ENCODE measurements at places on chromosomes 6 and 20.

DNA sequence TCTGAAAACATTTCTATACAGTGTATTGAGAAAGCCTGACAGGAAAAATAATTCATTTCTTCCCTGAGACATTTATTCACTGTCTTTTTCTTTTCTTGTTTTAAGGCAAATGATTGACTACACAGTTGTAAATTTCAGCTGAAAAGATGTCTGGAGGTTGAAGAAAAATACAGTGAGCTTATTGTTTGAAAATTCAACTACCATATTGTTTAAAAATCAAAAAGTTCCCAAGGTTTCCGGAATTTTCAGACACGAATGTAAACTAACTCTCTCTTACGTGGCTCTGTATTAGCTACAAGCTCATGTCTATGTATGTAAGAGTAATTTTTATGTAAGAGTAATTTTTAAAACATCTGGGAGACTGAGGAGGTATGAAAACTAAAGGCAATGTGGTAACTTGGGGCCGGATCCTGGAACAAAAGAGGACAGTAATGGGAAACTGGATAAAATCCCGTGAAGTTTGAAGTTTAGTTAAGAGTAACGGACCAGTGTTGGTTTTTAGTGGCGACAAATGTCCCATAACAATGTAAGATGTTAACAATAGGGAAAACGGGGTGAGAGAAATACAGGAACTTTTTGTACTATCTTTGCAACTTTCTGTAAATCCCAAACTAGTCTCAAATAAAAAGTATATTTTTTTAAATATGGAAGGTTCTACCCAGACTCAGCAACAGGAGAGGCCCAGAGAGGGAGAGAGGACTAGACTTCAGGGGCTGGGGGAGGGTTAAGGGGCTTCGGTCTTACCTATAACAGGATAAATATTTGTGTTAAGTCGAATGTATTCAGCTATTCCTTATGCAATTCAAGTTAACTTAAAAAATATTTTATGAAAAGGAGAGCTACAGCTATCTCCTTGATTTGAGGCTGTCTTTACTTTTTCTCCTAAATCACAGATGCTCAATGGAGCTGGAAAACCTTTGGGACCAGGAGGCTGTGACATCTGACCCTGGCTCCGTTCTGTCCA, 1.3 kb downstream of the PTGIS start:
- DNase-seq: no peak

GRCh38 chr6:158118886-158119285, 49.2 kb downstream of the SERAC1 start:
- no peak for DNase-seq

DNA sequence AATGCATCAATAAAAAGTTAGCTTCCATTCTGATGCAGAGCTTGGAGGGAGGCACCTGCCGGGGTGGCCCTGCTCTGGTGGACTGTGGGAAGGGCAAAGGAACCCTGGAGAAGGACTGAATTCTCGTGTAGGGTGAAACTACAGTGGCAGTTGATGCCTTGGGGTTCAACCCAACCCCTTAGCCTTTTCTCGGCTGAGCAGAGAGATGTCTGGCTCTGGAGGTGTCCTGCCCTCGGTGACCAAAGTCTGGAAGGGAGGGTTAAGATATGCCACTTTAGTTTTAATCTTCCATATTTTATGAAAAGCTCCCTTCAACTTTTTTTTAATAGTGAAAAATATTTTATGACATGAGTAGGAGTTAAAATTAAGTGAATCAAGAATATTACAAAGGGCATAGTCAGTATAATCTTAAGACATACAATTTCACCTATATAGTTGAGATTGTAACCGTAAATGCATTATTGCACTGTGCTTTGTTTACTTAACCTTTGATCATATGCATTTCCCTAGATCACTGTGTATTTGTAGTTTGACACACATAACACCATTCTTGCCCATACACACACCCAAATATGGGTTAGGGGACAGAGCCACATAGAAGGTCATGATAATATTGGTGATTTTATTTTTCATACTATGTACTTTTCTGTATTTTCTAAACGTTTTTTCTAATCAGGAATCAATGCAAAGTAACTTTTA, 179.6 kb downstream of the MCHR2 start:
- no peak for DNase-seq

- DNase-seq: no peak
Measured at GRCh38 chr20:62389601-62390087, 2.7 kb downstream of the RPS21 start.

DNA sequence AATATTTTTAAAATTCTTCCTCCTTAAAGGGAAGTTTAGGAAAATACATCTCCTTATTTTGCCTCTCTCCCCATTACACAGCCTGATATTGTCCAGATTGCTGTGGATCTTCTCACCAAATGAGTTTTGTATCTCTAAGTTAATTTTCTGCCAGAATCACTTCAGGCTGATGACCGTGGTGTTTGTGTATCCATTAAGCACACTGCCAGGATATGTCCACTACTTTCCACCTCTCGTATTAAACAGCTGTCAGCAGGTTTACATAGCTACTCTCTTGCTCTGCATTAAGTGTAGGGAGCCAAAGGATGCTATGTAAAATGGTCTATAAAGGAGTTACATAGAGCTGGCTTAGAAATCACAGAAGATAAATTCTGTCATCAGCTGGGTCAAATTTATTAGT, 201.1 kb downstream of the ZFAND3 start:
- no peak for DNase-seq

DNA sequence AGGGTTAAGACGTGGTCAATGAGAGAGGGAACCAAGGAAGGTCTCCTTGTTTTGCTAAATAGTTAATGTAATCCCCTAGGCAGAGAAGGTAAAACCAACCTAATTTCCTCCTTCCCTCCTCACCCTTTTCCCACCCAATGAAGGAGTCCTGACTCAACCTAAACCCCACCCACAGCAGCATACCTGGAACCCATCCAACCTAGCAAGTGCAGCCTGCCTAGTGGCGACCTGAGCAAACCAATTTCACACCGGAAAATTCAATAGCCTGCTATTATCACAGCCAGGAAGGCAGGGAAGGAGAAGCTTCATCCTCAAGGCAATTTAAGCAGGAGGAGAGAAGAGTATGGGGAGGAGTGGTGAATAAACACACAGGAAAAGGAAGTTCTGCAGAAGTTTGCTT, 46.9 kb downstream of the OSTM1 start:
- no peak for DNase-seq

GRCh38 chr6:135202836-135203235, 21.7 kb downstream of the MYB start:
- DNase-seq: no peak

DNA sequence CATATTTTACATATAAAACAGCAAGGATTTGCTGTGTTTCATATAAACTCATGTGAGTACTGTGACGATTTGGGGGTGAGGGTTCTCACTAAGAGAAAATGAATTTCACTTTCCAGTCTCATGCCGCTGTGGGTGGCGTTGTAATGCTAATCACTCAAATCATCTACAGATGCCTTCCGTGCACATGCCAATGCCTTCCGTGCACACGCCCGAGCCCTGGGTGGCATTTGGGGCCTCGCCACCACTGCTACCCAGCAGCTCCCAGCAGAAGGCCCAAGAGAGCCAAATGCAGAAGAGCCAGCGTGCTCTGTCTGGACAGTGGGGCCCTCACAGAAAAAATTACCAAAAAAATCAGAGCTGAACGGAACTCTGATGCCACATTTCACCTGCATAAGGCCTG, 53.7 kb downstream of the WDR27 start:
- no peak for DNase-seq

DNA sequence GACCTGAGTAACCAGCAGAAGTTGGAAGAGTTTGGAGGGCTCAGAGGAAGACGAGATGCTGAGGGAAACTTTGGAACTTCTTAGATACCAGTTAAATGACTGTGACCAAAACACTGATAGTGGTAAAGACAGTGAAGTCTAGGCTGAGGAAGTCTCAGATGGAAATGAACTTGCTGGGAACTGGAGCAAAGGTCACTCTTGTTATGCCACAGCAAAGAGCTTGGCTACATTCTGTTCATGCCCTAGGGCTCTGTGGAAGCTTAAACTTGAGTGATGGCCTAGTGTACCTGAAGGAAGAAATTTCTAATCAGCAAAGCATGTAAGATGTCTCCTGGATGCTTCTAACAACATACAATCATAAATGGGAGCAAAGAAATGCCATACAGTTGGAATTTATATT, 24.7 kb downstream of the WDR27 start:
- DNase-seq: no peak

DNA sequence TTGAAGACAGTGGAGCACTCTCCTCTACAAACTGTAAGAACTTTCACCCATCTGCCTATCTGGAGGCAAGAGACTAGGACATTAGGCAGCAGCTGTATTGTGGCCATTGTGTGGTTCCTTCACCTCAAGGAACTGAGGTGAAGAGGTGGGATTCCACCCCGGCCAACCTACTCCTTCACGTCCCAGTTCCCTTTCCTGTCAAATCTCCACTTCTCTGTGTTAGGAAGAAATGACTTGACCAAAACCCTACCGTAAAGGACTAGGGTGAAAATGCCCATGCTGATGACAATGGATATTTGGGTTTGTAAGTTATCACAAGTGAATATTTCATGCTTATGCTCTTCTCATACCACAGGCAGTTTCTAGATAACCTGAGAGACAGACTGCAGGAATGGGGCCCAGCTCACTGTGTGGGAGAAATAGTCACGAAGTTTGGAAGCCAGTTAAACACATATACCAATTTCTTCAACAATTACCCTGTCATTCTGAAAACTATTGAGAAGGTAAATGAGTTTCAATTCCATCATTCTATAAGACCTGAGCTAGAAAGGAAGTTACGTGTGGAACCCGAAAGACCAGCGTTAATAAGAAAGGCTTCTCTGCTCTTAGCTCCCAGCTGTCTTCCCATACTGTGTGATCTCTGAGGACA, 86.6 kb downstream of the ECT2L start:
- peak; percentile 23 for DNase-seq

DNA sequence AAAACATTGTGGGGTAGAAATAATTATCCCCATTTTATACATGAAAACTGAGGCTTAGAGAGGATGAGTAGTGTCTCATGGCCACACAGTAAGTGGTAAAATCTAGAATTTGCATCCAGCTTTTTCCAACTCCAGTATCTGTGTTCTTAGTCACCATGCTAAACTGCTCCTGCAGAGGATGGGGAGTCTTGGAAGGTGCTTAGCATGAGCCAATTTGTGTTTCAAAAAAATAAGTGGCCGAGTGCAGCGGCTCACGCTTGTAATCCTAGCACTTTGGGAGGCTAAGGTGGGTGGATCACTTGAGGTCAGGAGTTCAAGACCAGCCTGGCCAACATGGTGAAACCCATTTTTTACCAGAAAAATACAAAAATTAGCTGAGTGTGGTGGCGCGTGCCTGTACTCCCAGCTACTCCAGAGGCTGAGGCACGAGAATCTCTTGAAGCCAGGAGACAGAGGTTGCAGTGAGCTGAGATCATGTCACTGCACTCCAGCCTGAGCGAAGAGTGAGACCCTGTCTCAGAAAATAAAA, 2.4 kb downstream of the C6orf89 start:
- no peak for DNase-seq

DNA sequence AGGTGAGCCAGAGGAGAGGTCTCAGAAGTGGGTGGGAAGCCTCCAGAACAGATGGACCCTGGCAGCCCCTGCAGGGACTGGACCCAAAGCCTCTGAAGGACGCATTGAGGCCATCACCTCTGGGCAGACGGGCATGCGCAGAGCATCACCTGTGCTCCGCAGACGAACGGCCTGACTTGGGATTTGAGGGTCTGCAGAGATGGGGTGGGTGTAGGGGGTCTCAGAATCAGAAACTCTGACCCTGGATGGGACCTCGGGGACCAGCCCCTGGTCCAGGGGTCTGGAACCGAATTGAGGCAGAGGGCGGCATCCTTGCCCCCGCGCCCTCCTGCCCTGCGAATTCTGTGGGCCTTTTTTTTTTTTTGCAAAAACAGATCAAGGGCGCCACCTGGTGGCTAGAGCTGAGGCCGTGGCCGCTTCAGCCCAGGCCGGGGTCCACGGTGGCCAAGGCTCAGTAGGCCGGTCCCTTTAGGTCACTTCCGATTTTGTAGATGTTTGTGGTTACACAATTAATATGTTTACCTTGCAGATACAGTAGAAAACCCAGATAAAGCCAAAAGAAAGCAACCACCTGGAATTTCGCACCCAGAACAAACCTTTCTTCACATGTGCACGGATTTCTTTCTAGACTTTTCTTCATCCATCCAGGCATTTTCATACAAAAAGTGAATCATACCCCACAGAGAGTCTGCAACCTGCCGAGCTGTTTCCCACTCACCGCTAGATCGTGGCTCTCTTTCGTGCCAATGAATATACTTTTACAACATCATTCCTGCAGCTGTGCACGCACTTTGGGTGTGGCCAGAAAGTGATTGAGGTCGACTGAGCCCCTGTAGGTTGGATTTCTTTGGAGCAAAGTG, 25.9 kb downstream of the ZBP1 start:
- peak; percentile 38 for DNase-seq

DNA sequence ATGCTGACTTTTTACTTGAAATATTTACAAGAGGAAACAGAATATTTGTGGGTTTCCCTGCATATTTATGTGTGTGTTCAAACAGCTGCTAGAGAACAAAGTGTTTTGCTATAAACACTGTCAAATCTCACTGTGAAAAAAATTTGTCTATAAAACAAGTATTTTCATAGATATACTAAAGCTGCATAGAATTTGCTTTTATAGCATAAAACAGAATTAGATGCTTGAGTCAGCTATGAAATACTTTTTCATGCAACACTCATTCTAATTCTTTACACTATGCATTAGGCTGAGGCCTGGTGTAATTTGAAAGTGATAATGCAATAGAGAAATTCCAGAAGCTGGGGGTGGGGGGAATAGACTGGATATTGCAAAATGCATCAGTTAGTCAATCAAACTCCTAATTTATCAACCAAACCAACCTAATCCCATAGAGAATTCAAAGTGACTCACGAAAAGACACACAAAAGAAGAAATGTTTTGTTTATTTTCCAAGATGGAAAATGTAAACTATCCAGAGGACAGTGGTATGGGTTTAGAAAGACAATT, 148.2 kb downstream of the LAMA2 start:
- no peak for DNase-seq

DNA sequence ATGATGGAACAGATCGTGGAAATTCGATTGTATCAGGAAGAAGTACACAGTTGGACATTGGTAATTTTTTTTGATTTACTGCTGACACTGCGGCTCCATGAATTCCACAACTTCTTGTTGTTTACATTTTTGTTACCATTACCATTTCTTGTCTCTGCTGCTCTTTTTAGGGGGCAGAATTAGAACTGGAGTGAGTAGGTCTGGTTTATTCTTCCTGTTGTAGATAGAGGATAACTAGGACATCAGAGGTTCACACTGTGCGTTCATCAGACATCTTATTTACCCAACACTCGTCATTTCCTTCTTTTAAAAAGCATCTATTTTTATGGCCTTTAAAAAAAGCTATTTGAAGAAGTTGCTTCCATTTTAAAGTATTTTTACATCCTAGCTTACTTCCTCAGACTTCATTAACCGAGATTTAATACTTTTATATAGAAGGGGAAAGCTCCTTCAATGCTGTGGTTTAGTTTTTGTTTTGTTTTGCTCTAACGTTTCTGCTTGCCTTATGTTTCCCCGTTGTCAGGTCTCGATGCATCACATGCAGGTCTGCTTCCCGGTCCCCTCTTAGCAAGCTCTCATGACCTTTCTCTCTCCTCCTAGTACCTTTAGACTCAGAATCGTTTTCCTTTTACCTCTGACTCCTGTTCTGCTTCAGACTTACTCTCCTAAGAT, 139.1 kb downstream of the ARID1B start:
- DNase-seq: no peak

Measured in stimulated activated CD4-positive, alpha-beta T cell treated with anti-CD3 and anti-CD28 coated beads, Interleukin-1b, Interleukin-23, amount 100 ng/mL, for 48 hours (primary cell).